ENCODE measurements at places on chromosomes 7 and 10. TPM values are rescaled to one million over a fixed set of nuclear protein-coding genes. Genes with fewer than 3 reads are reported as not detected.
A peak's percentile ranks its signal among the peaks of the same experiment; 100 is the strongest.

- no peak for DNase-seq
Measured at GRCh38 chr7:13852281-13852968, 137.0 kb downstream of the ETV1 start.

Gene ZCWPW1
- 2.7 TPM for total RNA-seq

DNA sequence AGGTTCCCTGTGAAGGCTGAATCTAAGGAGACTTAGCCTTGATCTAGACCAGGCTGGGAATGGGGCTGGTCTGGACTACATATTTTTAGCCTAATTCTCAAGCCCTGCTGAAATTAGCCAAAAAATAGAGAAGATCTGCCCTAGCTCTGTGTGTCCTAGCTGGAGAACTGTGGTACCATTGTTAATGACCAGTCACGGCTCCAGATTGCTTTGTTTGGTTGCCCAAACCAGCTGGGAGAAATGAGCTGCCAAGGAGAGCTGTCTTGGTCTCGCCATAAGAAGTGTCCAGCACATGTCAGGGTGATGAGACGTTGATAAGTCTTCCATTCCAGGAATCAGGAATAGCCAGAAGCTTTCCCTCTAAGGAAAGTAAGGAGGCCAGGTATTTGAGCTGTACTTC lies 20.7 kb downstream of the GBX1 start:
- DNase-seq: no peak

DNA sequence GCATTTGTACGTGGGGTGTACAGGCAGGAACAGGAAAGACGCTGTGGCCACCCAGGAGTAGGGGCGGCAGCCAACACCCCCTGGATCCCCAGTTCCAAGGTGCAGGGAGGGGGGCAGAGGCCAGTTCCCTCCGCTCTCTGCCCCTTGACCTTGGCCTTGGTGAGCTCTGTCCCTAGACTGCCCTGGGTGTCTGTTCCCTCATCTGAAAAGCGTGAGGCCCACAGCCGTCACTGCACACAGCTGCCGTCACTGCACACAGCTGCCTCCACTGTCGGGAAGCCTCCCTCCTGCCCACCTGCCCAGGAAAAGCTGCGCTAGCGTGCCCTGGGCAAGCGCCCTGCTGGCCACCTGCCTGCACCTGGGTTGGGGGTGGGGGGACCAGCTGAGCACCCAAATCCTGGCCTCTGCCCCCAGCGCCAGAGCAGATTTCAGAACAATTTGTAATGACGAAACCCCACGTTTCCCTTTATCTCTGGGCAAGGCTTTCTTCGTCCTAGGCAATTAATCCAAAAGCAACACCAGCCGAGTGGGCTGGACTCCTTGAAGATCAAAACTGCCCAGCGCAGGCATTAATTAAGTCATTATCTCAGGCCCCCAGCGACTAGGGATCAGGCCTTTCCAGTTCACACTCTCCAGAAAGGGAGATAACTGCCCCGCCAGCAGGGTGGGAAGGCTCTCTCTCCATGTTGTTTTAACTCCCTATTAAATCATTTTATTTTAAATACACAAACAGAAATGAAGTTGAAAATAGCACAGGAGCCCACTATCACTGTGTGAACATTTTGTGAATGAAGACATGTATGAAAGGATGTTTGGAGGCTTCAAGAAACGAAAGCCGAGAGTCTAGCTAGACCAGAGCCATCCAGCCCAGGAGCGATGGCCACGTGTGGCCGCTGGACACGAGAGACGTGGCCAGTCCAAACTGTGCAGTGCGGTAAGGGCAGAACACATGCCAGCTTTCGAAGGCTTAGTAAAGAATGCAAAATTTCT lies 4.0 kb upstream of the PDGFA start:
- no peak for DNase-seq

GRCh38 chr10:76041551-76041950 lies 610.1 kb downstream of the LRMDA start:
- no peak for DNase-seq

GRCh38 chr10:103417601-103418000 lies 21.2 kb downstream of the PDCD11 start:
- no peak for DNase-seq

DNA sequence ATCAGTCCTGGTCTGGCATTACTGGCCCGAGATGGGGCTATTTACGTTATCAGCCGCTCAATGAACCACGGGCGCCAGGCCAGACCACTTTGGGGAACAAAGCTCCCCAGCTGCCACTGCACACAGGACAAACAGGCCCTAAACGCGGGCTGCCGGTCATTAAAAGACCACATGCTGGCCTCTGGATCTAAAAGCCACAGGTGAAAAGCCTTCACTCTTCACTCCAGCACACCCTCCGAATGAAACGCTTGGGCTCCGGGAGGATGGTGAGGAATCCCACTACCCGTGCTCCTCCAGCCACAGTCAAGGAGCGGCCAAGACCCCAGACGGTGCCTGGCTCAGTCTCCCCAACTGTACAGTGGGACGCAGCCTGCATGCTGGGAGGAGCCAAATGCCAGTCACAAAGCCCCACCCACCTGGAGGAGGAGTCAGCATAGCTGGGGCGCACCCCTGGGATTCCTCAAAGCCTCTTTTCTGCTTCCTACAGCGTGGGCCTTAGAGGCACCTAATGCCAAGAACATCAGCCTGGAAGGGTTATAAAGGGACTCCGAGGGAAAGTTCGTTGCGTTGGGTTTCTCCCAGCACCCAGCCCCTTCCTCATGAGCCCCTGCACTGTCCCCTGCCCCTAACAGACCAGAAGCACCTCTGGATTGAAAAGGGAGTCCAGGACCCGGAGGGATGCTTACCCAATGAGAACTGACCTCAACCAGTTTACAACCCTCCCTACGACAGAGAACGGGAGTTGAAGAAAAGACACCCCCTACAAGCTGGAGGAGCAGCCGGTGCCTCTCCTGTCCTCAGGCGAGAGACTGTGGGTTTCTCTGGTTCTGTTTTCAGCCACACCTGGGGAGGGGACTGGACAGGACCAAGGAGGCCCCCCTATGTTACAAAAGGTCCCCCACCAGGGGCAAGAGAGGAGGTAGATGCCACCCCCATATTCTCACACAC lies 4.7 kb downstream of the PDGFA start:
- no peak for DNase-seq

GRCh38 chr7:28619256-28619655 lies 206.9 kb downstream of the CREB5 start:
- no peak for DNase-seq

Gene PLXNA4
- total RNA-seq: 13.6 TPM

Gene CYP3A4
- total RNA-seq: 10.0 TPM

DNA sequence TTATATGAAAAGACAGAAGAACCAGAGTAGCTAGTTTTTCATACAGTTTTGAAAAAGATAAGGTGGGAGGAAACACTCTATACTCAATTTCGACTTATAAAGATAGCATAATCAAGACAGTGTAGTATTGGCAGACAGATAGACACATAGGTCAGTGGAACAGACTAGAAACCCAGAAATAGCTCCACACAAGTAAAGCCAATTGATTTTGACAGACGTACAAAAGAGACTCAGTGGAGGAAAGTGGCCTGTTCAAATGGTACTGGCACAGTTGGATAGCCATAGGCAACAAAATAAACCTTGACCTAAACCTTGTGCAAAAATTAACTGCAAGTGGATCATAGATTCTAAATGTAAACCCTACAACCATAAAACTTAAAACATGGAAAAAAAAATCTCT lies 46.8 kb downstream of the MAPK8 start:
- DNase-seq: no peak

- no peak for DNase-seq
Measured at GRCh38 chr10:78581133-78581694, 487.6 kb upstream of the ZMIZ1 start.

DNA sequence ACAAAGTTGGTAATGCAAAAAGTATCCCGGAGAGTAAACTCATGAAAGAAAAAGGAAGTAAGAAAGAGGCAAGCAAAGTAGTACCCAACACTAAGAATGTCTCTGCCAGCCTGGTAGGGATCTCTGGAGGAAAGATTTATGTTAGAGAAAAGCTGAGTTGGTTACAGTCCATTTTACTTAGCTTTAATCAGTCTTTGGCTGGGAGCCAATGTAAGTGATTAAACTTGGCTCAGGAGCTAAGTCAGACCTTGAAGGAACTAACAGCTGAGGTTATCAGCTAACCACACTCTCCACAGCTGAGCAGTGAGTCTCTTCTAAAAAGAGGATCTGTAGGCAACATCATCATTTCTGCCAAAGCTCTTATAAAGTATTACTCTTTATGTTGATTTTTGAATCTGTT lies 148.0 kb downstream of the ANKRD7 start:
- DNase-seq: no peak

DNA sequence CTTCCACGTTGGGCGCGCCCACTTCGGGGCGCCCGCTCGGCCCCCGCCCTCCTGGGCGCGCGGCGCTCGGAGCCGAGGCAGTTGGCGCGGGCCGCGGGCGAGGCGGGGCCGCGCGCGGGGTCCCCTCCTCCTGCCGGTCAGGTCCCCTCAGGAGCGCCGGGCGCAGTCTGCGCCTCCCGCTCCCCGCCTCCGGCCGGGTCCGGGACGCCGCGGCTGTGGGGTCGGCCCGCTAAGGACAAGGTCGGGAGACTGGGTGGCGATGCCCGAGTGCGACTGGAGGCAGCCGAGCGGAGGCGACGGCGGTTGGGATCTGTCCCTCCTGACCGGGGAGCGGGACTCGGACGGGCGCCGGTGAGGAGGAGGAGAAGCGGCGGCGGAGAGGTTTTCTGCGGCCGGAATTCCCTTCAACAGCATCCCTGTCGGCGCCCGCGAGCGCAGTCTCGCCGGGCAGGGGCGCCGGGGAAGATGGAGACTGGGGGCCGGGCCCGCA lies at the start of gene ATRNL1:
TSS of gene ATRNL1 (plus strand) at position 80 of the 490 bp plus-strand sequence. CDS start at position 466, 386 bp downstream.
- DNase-seq: peak; percentile 80

DNA sequence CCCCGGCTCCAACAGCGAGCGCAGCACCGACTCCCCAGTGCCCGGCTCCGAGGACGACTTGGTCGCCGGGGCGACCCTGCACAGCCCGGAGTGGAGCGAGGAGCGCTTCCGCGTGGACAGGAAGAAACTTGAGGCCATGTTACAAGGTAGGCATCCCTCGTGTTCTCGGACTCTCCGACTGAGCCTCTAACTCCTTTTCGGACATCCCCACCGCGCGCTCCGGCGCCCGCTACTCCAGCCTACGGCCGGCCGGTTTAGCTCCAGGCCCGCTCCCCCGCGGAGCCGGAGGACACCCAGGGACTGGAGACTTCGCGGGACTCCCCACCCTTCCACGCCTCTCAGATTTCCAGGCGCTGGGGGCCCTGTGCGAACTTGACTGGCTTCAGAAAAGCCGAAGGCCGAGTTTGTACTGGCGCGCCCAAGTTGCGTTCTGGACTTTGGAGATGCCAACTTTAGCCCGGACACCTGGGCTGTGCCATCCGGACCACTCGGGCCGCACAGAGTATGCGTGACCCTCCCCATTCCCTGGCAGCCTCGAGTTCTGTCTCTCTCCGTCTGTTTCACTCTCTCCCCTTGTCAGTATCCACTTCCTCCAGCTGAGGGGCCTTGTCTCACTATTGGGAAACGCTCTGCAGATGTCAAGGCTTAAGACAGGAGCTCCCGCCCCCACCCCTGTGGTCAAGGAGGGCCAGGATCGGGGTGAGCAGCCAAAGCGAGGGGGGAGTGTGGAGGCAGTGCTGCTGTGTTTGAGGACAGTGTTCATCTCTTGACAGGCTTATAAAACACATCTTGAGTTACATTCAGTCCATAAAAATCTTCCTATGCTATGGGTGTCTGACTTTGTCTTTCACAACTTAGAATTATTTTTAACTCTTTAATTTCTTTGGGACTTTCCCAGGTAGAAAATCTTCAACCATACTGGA lies 777 bp downstream of the BICC1 start:
- DNase-seq: peak; percentile 74

Gene HSPB1
- total RNA-seq: 228 TPM

Gene IGF2BP3
- 99.3 TPM for total RNA-seq

DNA sequence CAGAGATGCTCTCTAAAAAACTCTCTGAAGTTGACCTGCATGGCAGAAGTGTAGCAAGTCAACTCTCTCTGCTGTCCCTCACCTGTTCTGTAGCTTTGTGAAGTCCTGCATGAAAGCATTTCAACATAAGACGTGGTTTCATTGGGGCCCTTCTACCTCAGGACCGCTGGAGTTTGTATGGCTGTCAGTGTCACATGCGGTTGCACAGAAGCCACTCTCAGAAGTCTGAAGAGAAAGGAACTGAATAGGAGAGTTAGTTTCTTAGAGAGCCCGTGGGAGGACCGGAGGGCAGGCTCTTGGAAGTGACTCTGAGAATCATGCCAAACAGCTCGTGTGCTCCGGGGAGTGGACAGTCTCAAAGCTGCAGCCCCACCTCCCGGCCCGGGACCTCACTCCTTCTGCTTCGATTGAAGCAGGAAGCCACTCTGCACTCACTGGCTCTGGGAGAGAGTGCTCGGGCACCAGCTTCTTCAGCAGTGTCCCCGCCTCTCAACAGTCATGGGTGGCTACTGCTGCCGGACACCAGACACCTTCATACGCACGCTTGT lies 486.7 kb downstream of the SDK1 start:
- no peak for DNase-seq

- no peak for DNase-seq
Measured at GRCh38 chr7:99731638-99732374, 3.2 kb downstream of the CYP3A7 start.

GRCh38 chr7:12770227-12770975 lies 83.0 kb downstream of the ARL4A start:
- DNase-seq: no peak

GRCh38 chr7:142539901-142540300 lies 209.4 kb upstream of the PRSS1 start:
- no peak for DNase-seq

Gene CALY
- total RNA-seq: 3.6 TPM

DNA sequence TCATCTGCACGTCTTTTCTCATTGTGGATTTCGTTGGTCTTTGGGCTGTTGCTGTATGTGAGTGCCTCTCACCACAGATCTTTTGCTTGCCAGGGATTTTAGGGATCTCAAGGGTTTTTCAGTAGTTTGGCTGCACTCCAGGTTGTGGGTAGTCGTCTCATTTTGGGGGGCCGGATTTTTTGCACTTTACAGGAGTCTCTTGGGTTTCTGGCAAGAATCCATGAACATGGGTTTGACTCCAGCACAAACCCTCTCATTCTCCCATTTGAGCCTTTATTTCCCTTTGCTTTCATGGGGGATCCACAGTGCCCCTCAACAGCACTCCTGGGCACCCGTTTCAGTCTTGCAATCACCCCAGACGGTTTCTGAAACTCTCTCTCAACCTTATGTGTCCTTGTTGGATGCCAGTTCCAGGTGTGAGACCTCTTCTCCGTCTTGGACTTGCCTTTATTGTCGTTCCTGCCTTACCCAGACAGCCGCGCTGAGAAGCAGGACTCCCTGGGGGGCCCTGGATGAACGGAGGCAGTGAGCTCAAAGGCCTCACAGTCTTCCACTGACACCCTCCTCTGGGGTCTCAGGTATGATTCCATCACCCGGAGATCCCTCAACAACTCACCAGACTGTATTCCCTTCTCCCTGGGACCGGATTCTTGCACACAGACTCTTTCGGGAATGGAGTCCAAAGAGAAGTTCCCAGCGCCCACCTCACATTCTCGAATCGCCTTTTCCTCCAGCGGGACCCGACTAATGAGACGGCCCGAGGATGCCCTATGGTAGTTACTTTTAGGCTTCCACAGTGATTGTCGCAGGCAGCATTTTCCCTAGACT lies 18.8 kb upstream of the ZNF273 start:
- DNase-seq: peak; percentile 34

Gene AMZ1
- total RNA-seq: 5.6 TPM

Measured in type B pancreatic cell (in vitro differentiated cells).